Thoracic aorta (tissue), 2 donors: ENCODE measurements at places on chromosomes 7 and 10.

- DNase-seq, result no peak
Observed at GRCh38 chr10:66252986-66253385, 672.9 kb upstream of the LRRTM3 start.

DNA sequence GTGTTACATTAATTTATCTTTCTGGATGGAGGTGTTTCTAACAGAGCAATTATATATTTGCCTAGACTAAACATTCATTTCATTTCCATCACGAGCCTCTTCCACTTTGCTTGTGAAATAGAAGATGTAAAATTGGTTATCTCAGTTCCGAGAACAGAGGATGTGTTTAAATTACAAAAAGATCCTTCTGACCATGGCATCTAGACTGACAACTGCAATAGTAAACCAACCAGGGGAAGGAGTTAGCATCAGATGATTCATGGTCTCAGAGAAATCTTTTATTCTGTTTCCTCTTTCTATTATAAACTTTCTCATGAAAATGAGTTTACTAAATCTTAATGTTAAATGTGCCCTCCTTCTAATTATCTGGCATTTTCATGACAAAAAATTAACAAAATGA lies 149.8 kb upstream of the WDR11 start:
- no peak for DNase-seq

GRCh38 chr7:143015926-143016490 lies 10.9 kb downstream of the OR9A2 start:
- DNase-seq, result no peak

- no peak for DNase-seq
Observed at GRCh38 chr10:26430641-26431163, 7.4 kb upstream of the APBB1IP start.

- DNase-seq, result no peak
Observed at GRCh38 chr7:24731313-24731712, 26.0 kb downstream of the GSDME start.

GRCh38 chr10:132839061-132839460 lies 53.1 kb upstream of the NKX6-2 start:
- DNase-seq, result no peak

- no peak for DNase-seq
Observed at GRCh38 chr10:35516102-35516670, 89.0 kb upstream of the GJD4 start.

- no peak for DNase-seq
Observed at GRCh38 chr10:23157691-23158369, 34.3 kb upstream of the PTF1A start.

- no peak for DNase-seq
Observed at GRCh38 chr7:27435461-27435860, 192.9 kb downstream of the EVX1 start.

- DNase-seq, result no peak
Observed at GRCh38 chr10:113930482-113931057, 76.1 kb downstream of the NHLRC2 start.

GRCh38 chr7:80748363-80749042 lies 110.1 kb downstream of the CD36 start:
- DNase-seq, result no peak

DNA sequence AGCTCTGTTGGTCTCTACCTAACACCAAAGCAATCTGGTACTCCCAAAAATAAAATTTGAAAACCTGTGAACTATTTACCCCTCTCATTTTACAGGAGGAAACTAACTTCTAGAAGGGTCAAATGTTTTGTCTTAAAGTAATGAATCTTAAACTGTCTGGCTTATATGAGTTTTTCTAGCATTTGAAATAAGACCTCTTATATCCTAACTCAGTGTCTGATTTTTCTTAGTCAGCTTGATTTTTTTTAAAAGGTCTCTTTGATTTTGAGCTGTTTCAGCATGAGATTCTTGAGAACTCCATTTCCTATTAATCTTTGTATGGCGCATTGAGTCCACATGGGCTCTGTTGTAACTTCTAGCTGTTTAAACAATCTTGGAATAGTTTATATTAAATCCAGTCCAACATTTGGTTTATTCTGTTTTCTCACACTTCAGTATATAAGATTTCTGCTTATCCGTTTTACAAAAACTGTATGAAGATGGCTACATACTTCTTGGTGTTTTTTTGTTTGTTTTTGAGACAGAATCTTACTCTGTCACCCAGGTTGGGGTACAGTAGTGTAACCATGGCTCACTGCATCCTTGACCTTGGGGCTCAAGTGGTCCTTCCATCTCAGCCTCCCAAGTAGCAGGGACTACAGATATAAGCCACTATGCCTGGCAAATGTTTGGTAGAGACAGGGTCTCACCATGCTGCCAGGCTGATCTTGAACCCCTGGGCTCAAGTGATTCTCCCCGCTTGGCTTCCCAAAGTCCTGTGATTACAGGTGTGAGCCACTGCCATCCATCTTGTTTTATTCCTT lies 91.1 kb downstream of the PPP1R9A start:
- DNase-seq, result no peak

DNA sequence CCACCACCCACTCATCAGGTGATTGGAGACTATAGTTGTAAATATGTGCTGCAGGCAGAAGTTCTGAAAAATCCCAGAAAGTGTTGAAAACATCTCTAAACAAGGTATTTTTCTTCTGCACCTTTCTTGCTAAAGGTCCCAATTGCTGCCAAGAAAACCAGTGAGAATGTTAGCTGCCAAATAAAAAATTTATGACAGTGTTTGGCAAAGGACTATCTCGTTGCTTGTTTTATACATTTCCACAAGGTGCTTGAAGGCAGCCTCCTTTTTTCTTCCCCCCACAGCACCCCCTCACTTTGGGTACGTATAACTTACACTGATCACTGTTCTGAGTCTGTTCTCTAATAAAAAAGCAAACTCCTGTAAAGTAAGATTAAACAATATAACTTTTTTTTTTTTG lies 158.6 kb upstream of the TCF7L2 start:
- DNase-seq, result no peak

DNA sequence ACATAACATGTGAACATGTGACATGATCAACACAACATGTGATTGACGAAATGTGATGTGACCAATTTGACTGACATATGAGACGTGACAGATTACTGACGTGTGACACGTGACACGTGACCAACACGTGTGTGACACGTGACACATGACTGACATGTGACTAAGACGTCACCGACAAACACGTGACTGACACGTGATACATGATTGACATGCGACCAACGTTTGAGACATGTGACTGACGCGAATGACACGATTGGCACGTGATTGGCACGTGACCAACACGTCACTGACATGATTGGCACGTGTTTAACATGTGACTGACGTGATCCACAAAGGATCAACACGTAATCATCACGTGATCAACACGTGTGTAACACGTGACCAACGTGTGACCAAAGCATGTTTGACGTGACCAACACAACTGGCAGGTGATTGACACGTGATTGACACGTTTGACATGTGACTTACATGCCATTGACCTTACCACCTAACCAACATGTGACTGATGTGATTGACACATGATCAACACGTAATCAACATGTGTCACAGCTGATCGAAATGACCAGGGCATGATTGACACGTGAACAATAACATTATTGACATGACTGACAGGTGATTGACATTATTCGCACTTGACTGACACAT lies 23.7 kb downstream of the CRPPA start:
- DNase-seq, result no peak

GRCh38 chr7:140584195-140584851 lies 56.3 kb downstream of the DENND2A start:
- no peak for DNase-seq

DNA sequence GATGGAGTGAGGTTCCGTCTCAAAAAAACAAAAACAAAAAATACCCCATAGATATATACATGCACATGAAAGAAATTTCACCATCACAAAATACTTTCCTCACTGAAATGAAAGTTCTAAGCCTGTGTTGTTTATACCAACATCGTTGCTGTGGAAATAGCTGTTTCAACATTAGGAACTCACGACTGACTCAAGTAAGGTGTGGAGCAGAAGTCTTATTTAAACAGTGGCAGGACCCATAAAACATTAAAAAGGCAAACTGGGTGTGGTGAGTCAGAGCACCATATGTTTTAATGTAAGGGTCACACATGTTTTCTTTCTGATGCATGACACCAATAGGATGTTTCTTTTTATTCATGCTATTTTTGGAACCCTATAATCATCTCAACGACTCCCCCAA lies 48.3 kb downstream of the BAIAP2L1 start:
- DNase-seq, result no peak

GRCh38 chr7:147033641-147034040 lies 917.0 kb downstream of the CNTNAP2 start:
- DNase-seq, result no peak

- no peak for DNase-seq
Observed at GRCh38 chr7:108461840-108462239, 5.6 kb upstream of the NRCAM start.

DNA sequence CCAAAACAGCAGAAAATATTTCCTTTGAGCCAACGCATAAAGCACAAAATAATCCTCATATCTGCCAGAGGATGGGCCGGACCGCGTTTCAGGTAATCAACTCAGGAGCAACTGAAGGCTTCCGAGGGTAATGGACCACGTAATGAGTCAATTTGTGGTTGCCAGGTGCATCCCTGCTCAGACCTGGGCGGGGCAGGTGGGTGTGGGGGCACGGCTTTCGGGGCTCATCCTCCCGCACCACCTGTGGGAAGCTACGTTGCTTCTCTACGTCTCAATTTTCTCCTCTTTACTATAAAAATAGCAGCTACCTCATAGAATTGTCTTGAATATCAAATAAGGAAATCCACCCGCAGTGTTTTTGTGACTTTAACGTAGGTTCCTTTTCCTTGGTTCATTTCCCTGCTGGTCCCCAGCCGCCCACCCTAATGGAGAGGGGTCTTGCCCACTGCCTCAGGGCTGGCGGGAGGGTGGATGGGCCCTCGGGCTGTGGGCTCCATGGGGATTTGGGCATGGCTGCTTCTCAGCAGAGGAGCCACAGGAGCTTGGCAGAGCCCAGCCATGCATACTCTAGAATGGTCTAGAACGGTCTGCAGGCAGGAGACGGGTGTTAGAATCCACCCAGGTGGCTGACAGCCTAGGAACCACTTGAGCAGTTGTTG lies 324.7 kb downstream of the ADARB2 start:
- DNase-seq, result no peak

- no peak for DNase-seq
Observed at GRCh38 chr7:33979807-33980355, 74.5 kb downstream of the BMPER start.

DNA sequence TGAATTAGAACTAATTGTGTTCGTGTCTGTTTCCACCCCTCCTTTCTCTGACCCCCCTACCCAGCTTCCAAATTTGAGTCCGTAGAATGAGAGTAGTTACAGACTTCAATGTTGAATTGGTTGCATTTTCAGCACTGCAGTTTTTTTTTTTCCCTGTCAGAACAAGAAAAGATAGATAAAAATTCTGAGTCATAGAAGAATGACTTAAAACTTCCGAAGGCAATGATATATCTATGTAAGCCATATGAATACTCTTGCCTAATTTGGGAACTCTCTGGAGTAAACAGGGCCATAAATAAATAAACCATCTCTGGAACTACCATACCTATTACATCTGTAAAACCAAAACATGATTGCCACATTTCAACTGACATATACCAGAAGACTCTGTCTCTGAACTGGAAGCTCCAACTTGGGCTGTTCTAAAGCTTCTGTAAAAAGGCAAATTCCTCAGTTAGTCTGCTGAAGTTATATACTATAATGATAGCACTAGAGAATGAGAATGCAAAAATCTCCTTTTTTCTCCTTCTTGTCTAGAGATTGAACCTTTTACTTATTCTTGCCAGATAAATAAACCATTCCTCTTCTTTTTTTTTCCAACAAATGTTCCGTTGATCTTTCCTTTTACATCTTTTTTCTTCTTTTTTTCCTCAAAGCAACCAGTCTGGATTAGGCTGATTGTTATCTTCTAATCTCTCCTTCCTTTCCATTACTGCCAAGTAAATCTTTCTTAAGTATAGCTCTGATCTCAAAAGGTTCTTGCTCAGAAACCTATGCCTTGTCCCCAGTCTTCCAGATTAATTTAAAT lies 23.5 kb downstream of the VCL start:
- DNase-seq, result no peak

DNA sequence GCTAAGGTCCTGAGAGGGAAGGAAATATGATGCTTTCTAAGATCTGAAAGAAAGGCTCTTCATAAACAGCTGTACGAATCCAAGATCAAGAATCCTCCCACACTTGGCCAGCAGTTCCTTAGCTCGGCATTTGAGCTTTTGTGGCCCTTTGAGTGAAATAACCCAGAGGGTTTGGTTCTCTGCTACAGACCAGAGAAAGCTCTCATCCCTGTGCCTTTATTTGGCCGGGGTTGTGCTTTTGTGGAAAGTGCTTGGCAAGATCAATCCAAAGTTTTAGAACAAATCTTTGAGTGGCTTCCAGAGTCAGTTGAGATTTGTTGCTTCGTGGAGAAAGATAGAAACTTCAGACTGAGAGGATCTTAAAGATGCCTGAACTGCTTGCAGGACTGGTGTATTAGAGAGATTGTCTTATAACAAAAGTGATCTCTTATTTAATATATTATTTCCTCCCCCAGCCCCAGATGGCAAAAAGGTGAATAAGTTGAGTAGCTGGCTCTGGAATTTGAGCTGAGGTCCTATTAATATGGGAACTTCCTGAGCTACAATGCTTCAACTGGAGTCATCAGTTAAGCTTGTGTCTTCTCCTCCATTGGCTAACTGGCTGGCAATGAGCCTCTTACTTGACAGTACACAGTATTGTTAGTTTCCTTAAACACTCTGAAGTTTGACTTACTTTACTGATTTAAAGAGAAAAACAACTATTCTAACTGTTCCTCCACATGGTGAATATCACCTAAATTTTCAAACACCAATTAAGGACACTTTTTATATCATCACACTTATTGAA lies 687.3 kb downstream of the MAGI2 start:
- no peak for DNase-seq

- DNase-seq, result no peak
Observed at GRCh38 chr7:41328131-41328530, 374.8 kb downstream of the INHBA start.

- no peak for DNase-seq
Observed at GRCh38 chr7:123528265-123528664, 6.1 kb downstream of the IQUB start.

- DNase-seq, result no peak
Observed at GRCh38 chr10:110783509-110784107, 88.1 kb upstream of the PDCD4 start.
